ENCODE measurements at places on chromosomes 4 and X. TPM values are rescaled to one million over a fixed set of nuclear protein-coding genes. Genes with fewer than 3 reads are reported as not detected.

DNA sequence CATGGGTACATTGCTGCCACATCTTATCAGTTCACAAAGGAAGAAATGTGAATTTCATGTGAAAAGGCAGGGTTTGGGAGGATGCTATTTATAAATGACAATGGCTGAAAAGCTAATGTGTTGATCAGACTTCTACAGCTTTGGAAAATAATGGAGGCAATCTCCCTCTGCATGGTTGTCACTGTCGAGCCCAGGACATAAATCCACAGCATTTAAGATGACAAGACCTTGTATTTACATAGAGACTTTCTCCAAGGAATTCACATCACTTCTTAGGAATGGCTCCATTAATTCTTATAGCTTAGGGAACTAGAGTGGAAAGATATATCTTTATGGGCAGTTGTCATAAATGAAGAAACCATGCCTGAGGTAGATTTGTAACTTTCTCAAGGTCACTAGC, 66.7 kb downstream of the CBLL2 start:
- H3K4me1 ChIP-seq = no peaks in the 10 kb centered on the region
- no peak overlapping the region for H3K4me3 ChIP-seq
- no peak overlapping the region for H3K27ac ChIP-seq
- no peak for DNase-seq

DNA sequence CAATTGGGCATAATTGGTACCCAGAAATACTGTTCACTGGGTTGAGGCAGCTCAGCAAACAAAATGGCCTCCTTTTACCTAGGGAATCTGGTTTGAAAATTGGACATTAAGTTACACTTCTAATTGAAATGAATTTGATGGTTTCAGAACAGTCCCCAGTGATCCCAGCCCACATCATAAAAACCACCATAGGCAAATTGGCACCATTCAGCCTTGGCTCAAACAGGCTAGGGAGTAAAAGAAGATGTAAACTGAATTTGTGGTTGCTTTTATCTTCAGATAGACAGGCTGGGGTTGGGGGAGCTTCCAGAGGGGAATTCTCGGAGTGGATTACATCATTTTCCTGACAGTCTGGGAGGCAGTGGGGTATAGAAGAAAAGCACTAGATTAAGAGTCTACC, 576.5 kb downstream of the MID1IP1 start:
- DNase-seq = no peak
- no peaks in the 10 kb centered on the region for H3K4me1 ChIP-seq
- H3K27ac ChIP-seq = no peak overlapping the region
- H3K36me3 ChIP-seq = no peaks in the 10 kb centered on the region
- peaks cover 7% of the 10 kb centered on the region for H3K27me3 ChIP-seq
- no peak overlapping the region for H3K4me3 ChIP-seq

DNA sequence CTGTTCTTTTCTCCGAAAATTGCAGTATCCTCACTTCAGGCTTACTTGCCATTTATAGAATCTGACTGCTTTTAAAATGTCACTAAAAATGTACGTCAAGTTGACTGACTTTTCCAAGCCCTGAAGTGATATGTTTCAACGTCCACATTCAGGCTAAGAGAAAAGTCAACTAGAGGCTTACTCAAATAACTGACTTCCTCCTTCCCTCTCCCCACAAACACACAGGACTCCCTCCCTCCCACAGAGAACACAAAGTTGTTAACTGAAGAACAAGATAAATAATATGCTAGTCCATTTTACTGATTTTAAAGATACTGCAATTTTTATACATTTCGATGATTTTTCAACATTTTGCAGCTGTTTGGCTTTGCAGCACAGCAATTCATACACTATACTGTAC, 13.8 kb upstream of the CDKL2 start:
- H3K4me3 ChIP-seq = no peak overlapping the region
- peaks cover 69% of the 10 kb centered on the region for H3K36me3 ChIP-seq
- no peak overlapping the region for H3K27ac ChIP-seq
- H3K4me1 ChIP-seq = peaks cover 14% of the 10 kb centered on the region
- DNase-seq = peak; percentile 23

GRCh38 chrX:24219320-24219719, 69.8 kb downstream of the ZFX start:
- DNase-seq = no peak
- H3K27me3 ChIP-seq = no peaks in the 10 kb centered on the region
- H3K4me3 ChIP-seq = no peak overlapping the region
- no peaks in the 10 kb centered on the region for H3K36me3 ChIP-seq
- H3K4me1 ChIP-seq = no peaks in the 10 kb centered on the region

- no peak overlapping the region for H3K27ac ChIP-seq
- H3K4me1 ChIP-seq = no peaks in the 10 kb centered on the region
- no peaks in the 10 kb centered on the region for H3K27me3 ChIP-seq
- no peaks in the 10 kb centered on the region for H3K36me3 ChIP-seq
- no peak for DNase-seq
- no peak overlapping the region for H3K4me3 ChIP-seq
Observed at GRCh38 chr4:29405116-29405515, 1315.1 kb upstream of the PCDH7 start.

AFF1 gene
- 60.7 TPM for total RNA-seq

DNA sequence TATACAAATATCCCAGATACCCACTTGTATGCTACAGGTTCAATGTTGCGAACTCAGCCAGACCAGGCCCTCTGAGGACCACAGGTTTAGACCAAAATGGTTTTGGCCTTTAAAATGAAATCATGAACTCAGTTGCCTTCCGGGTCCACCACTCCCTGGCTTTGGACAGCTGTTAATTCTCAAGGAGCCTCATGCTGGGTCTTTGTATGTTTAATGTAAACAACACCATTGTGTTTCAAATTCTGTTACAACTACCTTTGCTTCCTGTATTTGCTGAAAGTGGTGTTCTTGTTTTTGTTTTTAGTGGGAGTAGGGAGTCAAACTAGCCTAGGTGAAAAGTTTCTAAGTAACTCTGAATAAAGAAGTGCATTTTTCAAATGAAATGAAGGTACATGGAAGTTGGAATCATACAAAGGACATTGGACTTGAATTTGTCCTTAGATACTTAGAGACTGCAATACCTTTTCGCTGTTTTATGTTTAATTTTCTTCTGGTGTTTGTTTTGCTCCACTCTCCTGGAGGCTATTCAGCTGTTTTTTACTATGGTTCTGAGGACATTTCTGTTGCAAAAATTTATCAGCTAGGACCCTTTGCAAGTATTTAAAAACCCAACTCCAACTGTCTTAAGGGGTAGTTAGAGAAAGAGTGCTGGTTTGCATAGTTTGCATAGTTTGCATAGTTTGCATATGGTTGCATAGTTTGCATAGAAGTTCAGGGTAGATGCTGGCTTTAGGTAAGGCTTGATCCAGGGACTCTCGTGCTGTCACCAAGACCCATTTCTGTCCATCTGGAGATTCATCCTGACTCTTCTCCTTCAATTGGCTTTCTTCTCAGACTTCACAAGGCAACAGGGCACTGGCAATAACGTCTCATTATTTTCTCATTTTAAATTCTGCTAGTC, 70.1 kb downstream of the MID1IP1 start:
- H3K27ac ChIP-seq = no peak overlapping the region
- H3K27me3 ChIP-seq = no peaks in the 10 kb centered on the region
- no peak for DNase-seq
- H3K4me3 ChIP-seq = no peak overlapping the region
- H3K4me1 ChIP-seq = no peaks in the 10 kb centered on the region
- H3K36me3 ChIP-seq = no peaks in the 10 kb centered on the region

DNA sequence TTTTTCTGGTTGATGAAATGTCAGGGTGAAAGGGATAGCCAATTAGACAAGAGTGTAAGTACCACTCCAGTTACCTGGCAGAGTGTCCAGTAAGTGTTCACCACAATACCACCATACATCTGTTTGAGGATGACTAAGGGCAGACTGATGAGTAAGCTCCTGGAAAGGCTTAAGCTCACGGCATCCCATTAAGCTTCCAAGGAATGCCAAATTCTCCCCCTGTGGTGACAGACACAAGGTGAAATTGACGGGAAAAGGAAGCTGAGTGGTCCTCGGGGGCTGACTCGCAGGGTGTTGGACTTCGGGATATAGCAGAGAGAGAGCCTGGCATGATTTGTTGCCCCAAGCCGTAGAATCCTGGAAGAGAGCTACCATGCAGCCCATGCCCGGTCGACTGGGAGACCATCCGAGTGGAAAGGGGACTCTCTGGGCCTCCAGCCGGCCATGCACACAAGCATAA, 7.6 kb upstream of the BST1 start:
- H3K4me1 ChIP-seq = no peaks in the 10 kb centered on the region
- H3K27ac ChIP-seq = no peak overlapping the region
- no peaks in the 10 kb centered on the region for H3K36me3 ChIP-seq
- DNase-seq = no peak
- no peak overlapping the region for H3K4me3 ChIP-seq

GK2 gene
- total RNA-seq = not detected

CTAG1B gene
- not detected for total RNA-seq

DNA sequence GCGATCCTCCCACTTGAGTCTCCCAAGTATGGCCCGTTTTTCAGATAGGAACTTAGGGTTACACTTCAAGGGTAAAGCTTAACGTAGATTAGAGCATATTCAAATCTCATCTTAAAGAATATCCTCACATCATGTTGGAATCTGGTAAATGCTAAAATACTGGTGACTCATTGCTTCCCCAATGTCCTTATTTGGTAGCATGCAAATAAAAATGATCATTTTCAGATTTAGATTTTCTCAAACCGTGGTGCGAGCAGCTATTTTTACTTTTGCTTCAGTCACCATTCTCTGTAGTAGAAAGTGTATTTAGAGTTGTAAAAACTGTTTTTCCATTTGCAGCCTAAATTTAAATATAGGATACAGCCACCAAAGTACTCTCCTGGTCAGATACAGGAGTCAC, 101.5 kb upstream of the MAML3 start:
- H3K4me1 ChIP-seq = peaks cover 24% of the 10 kb centered on the region
- no peak overlapping the region for H3K4me3 ChIP-seq
- no peak overlapping the region for H3K27ac ChIP-seq
- DNase-seq = no peak
- no peaks in the 10 kb centered on the region for H3K36me3 ChIP-seq
- no peaks in the 10 kb centered on the region for H3K27me3 ChIP-seq

DNA sequence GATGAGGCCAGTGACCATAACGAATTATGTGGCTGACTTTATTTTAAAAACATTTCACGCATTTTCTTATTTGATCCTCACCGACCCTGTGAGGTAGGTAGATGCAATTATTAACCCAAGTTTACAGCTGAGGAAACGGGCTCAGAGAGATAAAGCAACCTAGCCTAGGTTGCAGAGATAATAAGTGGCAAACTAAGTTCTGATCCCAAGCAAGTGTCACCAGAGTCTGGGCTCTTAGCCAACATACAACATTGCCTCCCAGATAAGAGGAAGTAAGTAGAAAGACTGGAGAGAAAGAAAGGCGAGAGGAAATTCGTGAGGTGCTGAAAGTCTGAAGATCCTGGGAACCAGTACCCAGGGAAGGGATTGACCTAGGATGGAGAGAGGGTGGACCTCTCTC, 77.4 kb upstream of the GPR50 start:
- H3K4me3 ChIP-seq = no peak overlapping the region
- H3K36me3 ChIP-seq = no peaks in the 10 kb centered on the region
- H3K27me3 ChIP-seq = no peaks in the 10 kb centered on the region
- H3K27ac ChIP-seq = no peak overlapping the region
- peak; percentile 6 for DNase-seq

GRCh38 chr4:37400241-37400881, 155.8 kb downstream of the NWD2 start:
- no peak for DNase-seq
- no peaks in the 10 kb centered on the region for H3K4me1 ChIP-seq
- H3K4me3 ChIP-seq = no peak overlapping the region
- H3K36me3 ChIP-seq = no peaks in the 10 kb centered on the region
- no peaks in the 10 kb centered on the region for H3K27me3 ChIP-seq

DNA sequence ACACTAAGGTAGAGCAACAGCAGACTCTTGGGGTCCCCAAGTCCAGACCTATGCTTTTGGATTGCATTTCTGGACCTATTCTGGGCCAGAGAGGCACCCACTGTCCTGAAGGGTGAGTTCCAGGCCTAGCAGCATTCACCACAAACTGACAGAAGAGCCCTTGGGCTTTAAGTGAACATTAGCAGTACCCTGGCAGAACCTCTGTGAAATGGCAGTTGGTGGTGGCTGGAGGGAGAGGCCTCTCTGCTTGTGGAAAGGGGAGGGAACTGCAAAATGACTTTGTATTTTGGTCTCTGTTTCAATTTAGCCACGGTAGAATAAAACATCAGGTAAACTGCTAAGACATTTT, 1211.9 kb downstream of the PCDH18 start:
- no peak for DNase-seq
- no peaks in the 10 kb centered on the region for H3K27me3 ChIP-seq
- H3K4me1 ChIP-seq = no peaks in the 10 kb centered on the region
- H3K36me3 ChIP-seq = no peaks in the 10 kb centered on the region
- H3K27ac ChIP-seq = no peak overlapping the region
- H3K4me3 ChIP-seq = no peak overlapping the region

DNA sequence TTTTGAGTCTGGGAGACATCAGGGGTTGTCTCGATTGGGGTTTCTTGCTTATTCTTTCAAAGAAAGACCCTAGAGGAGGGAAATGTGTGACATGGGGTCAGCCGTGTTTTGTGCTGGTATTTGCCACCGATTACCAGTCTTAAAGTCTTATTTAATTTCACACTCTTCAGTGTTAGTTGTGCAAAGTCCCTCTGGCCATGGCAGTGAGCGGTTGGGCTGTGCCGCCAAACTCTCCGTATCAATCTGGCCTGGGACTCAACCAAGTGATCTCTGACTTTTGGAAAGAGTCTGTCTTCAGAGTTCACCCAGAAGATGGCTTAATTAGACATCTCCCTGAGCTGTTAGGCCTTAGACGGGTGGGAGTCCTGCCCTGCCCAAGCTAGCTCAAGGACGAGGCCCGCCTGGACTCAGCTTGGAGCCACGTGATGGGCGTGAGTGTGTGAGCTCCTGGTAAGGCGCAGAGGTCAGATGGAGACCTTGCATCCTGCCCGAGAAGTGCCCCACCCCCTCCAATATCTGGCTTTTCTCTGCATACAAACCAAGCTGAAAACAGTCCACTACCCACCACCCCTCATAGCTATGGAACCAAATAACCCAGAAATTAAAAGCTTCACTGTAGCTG, 3.8 kb upstream of the PITX2 start:
- no peak overlapping the region for H3K27ac ChIP-seq
- H3K27me3 ChIP-seq = peaks cover 23% of the 10 kb centered on the region
- no peak overlapping the region for H3K4me3 ChIP-seq
- H3K36me3 ChIP-seq = no peaks in the 10 kb centered on the region

DNA sequence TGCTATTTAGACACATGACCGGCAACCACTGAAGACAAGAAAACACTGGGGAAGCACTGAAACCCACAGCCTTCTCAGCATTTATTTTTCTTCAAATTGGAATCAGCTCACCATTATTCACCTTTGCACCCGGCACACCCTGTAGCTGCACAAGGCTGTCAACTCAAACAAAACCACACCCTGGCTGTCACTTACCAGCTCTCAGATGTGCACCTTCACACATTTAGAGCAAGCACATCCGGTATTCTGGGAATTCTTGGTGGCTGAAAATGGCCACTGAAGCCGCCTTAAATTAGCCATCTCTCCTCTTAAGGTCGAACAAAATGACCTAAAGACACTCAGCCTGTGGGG, 5.9 kb downstream of the ZFYVE28 start:
- peak overlapping the region; percentile 79 for H3K27ac ChIP-seq
- H3K4me3 ChIP-seq = peak overlapping the region; percentile 36
- H3K4me1 ChIP-seq = peaks cover 48% of the 10 kb centered on the region
- DNase-seq = peak; percentile 40
- peaks cover 7% of the 10 kb centered on the region for H3K27me3 ChIP-seq
- H3K36me3 ChIP-seq = no peaks in the 10 kb centered on the region

SPARCL1 gene
- 657 TPM for total RNA-seq

ASB12 gene
- not detected for total RNA-seq

GRCh38 chr4:153471698-153472093, 5.5 kb downstream of the TMEM131L start:
- DNase-seq = no peak

OTC gene
- total RNA-seq = not detected

Measured in stomach (tissue), 19 donors.